ENCODE measurements at places on chromosomes 3 and 15. TPM values are rescaled to one million over a fixed set of nuclear protein-coding genes. Genes with fewer than 3 reads are reported as not detected.
A peak's percentile ranks its signal among the peaks of the same experiment; 100 is the strongest.

DNA sequence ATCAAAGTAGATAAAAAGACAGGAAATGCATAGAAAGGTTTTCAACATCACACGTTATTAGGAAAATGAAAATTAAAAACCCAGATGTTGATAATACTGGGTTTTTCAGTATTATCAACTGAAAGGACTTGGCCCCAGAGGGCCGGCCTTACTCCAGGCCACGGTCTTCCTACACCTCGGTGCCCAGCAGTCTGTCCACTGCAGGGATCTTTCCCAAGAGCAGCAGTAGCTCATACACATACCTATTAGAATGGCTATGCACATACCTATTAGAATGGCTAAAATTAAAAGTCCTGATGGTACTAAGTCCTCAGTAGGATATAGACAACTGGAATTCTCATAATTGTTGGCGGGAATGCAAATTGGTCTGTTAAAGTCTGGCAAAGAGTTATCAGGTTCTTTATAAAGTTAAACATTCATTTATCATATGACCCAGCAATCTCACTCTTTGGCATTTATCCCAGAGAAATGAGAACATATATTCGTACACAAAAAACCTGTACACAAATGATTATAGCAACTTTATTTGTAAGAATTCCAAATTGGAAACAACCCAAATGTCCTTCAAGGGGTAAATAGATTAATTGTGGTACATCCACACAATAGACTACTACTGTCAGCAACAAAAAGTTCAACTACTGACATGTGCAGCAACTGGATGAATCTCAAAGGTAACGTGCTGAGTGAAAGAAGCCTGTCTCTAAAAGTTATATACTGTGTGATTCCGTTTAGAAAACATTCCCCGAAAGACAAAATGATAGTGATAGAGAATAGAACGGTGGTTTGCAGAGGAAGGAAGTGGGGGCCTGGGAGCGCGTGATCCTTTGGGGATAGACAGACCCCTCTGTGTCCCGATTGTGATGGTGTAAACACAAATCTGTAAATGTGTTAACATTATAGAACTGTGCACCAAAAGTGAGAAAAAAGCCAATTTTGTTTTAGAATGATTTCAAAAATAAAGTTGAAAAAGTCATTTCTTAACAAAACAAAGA, 62.3 kb downstream of the MCTP2 start:
- no peaks in the 10 kb centered on the region for H3K4me1 ChIP-seq
- no peaks in the 10 kb centered on the region for H3K27me3 ChIP-seq

DNA sequence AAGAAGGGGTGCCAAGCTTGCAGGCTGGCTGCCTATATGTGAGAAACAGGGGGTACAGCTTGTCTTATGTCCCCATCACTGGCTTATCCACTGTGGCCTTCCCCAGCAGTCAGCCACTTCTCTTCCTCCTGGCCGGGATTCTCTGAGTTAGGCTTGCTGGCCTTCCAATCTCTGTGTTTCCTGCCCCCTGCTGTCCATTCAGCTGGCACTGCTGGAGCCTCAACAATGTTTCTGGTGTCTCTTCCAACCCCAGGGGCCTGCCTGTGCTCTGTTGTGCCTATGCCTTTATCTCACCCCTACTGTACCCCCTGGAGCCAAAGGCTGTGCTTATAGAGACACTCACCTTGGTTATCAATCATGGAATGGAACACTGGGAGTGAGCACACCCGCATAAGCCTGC, 36.5 kb downstream of the ANAPC13 start:
- H3K36me3 ChIP-seq, result peaks cover 2% of the 10 kb centered on the region
- DNase-seq, result no peak
- H3K4me1 ChIP-seq, result peaks cover 46% of the 10 kb centered on the region
- H3K4me3 ChIP-seq, result no peak overlapping the region

DNA sequence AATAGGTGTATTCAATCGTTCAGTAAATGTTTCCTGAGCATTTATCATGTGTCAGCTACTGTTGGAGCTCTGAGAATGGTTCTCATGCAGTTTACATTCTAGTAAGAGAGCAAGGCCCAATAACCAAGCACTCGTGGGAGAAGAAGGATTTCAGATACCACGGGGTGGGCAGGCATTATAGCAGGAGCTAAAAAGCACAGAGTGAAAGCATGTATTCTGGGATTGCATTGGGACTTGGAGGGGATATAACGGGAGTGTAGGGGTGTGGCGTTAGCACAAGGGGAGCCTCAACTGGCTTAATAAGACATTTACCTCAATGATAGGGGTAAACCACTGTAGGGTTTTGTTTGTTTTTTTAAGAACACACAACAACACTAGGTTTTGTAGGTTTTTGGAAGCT, 1.6 kb upstream of the SIAH2 start:
- peaks cover 31% of the 10 kb centered on the region for H3K4me1 ChIP-seq
- peaks cover under 1% of the 10 kb centered on the region for H3K36me3 ChIP-seq
- H3K27ac ChIP-seq, result peak overlapping the region; percentile 100
- no peak for DNase-seq
- H3K4me3 ChIP-seq, result peak overlapping the region; percentile 99
- no peaks in the 10 kb centered on the region for H3K27me3 ChIP-seq

GRCh38 chr3:126656371-126657134, 1.6 kb upstream of the TXNRD3 start:
- H3K27me3 ChIP-seq, result peaks cover 19% of the 10 kb centered on the region
- peaks cover 11% of the 10 kb centered on the region for H3K4me1 ChIP-seq
- no peak overlapping the region for H3K27ac ChIP-seq
- H3K36me3 ChIP-seq, result peaks cover 1% of the 10 kb centered on the region

DNA sequence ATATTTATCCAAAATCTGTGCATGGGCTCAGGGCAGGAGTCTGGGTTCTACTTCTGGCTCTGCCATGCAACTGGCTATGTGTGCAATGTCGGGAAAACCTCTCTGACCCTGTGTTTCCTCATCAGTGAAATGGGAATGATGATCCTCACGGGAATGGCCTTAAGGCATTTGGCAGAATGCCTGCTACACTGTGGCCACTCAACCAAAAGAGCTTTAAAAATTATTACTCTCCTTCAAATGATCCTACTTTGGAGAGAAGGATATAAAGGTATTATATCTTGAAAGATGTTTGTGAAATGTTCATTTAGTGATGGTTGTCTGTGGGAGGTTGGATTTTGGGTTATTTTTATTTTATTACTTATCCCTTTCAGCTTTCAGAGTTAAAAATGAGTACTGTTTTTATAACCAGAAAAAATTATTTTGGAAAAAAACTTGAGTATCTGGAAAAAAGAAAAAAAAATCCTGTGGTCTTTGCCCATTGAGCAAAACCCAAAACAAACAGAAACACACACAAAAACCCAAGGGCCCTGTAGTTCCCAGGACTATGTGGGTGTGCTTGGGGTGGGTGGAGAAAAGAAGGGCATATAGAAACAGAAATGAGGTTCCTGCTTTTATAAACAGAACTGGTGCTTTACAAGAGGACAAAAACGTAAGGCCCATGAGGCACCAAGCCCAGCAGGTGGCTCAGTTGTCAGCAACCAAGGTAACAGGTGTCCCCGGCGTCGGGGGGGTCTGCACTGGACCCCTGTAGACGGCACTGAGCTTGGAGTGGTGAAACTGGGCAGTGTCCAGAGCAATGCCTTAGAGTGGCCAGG, 22.0 kb downstream of the RGMA start:
- no peaks in the 10 kb centered on the region for H3K27me3 ChIP-seq
- DNase-seq, result no peak
- H3K4me1 ChIP-seq, result peaks cover 55% of the 10 kb centered on the region
- peak overlapping the region; percentile 17 for H3K27ac ChIP-seq
- peak overlapping the region; percentile 12 for H3K4me3 ChIP-seq

- H3K36me3 ChIP-seq, result no peaks in the 10 kb centered on the region
- peaks cover 7% of the 10 kb centered on the region for H3K4me1 ChIP-seq
- H3K27me3 ChIP-seq, result peaks cover 7% of the 10 kb centered on the region
- no peak overlapping the region for H3K27ac ChIP-seq
- H3K4me3 ChIP-seq, result no peak overlapping the region
Measured at GRCh38 chr3:133383175-133383574, 16.7 kb upstream of the BFSP2 start.

DNA sequence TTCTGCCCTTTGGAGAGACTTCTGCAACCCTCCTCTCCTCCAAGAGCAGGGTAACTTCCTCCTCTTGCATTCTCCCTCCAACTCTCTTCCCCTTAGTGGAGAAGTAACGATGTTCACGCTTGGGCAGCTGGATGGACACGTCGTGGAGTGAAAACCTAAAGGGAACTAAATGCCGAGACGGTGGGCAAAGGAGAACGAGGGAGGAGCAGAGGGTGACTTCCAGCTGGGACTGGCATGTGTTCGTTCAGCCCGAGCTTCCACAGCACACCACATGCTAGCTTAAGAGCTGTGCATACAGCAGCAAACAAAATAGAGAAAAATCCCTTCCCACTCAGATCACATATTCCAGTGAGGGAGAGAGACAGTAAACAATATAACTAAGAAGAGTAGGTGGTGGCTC, 179.8 kb downstream of the SLCO3A1 start:
- DNase-seq, result no peak
- H3K36me3 ChIP-seq, result no peaks in the 10 kb centered on the region
- peaks cover 3% of the 10 kb centered on the region for H3K27me3 ChIP-seq
- no peaks in the 10 kb centered on the region for H3K4me1 ChIP-seq
- H3K4me3 ChIP-seq, result no peak overlapping the region

DNA sequence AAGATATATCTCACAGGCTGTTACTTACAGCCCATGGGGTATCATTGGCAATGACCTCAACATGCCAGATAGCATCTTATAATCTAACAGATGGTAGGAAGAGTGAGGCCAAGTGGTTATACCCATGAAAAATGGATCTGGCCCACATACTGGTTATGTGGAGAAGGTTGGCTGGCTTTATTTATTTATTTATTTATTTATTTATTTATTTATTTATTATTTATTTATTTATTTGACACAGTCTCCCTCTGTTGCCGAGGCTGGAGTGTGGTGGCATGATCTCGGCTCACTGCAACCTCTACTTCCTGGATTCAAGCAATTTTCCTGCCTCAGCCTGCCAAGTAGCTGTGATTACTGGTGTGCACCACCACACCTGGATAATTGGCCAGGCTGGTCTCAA, 11.6 kb downstream of the FBXO40 start:
- H3K4me3 ChIP-seq, result no peak overlapping the region
- DNase-seq, result no peak
- no peaks in the 10 kb centered on the region for H3K4me1 ChIP-seq
- H3K27ac ChIP-seq, result no peak overlapping the region
- H3K36me3 ChIP-seq, result no peaks in the 10 kb centered on the region

RLBP1 gene
- not detected for total RNA-seq

SERINC4 gene
- not detected for total RNA-seq

Measured in osteocyte (in vitro differentiated cells).